ENCODE measurements at places on chromosomes 6 and 20.

- no peak for DNase-seq
Measured at GRCh38 chr20:5141615-5142014, 14.8 kb downstream of the CDS2 start.

DNA sequence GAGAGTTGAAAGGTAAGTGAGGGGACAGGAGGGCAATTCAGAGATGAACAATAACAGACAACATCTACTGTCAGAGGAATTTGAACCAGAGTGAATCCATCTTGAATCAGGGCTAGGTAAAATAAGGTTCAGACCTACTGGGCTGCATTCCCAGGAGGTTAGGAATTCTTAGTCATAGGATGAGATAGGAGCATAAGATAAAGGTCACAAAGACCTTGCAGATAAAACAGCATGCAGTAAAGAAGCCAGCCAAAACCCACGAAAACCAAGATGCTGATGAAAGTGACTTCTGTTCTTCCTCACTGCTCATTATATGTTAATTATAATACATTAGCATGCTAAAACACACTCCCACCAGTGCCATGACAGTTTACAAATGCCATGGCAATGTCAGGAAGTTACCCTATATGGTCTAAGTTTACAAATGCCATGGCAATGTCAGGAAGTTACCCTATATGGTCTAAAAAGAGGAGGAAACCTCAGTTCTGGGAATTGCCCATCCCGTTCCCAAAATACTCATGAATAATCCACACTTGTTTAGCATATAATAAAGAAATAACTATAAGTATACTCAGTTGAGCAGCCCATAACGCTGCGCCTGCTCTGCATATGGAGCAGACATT lies 248.5 kb downstream of the HAO1 start:
- no peak for DNase-seq

- DNase-seq: no peak
Measured at GRCh38 chr20:5586720-5587119, 163.5 kb upstream of the SHLD1 start.

GRCh38 chr6:42550277-42550676 lies 13.6 kb upstream of the UBR2 start:
- no peak for DNase-seq

- no peak for DNase-seq
Measured at GRCh38 chr6:123742626-123743025, 61.0 kb upstream of the NKAIN2 start.

DNA sequence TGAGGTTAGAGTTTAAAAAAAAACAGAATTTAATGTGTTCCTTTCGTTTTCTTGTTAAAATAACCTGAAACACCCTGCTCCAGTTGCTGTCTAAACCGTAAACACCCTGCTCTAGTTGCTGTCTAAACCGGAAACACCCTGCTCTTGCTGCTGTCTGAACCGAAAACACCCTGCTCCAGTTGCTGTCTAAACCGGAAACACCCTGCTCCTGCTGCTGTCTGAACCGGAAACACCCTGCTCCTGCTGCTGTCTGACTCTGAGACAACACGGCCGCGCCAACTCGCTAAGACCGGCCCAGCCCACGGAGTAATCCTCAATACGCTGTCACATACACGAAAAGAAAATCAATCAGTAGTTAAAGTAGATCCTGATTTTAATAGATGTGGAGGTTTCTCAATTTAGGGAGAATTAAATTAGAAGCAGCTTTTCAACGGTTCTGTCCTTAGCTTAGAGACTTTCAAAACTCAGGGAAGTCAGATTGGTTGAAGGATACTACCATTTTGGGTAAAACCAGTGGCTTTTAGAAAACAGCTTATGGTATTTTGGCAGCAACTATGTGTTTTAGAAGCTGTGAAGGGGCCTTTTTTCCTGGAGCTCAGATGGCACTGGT lies 98.3 kb downstream of the RAMACL start:
- peak; percentile 78 for DNase-seq

DNA sequence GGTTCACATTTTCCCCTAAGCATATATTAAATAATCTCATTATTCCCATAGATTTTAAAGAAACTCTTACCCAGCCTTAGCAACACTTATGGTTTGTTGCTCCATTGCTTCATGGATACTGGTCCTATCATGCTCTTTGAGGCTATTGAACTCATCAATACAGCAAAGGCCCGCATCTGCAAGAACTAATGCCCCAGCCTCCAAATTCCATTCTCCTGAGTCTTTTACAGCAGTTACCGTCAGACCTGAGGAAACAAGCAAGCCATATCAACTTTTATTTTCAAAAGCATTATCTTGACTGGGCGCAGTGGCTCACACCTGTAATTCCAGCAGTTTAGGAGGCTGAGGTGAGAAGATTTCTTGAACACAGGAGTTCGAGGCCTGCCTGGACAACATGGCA lies 37.7 kb upstream of the ASF1A start:
- DNase-seq: no peak

- no peak for DNase-seq
Measured at GRCh38 chr6:36220226-36220625, 23.7 kb downstream of the BRPF3 start.

DNA sequence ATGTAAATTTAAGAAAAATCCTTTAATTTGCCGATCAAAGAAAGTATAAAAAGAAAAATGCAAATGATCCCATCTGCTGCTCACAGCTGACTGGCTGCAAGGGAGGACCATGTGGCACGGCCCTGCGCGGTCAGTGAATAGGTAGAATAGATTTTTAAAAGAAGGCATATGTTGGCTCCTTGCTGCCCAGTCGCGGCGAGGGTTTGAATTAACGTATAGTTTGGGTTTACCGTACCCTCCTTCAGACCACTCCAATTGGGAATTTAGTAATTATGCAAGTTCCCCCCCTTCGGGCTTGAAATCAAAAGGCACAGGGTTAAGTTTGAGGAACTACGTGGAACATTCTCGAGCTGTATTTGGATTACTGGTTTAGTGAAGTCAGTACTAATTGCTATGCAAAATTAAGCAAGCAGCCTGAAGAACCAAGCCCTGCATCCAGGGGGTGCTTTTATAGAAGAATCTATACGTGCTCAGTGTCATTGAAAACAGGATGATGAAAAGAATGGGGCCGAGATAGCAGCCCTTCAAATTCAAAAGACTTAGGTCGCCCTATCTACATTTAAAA lies 1.1 kb upstream of the BEND3 start:
- peak; percentile 19 for DNase-seq

DNA sequence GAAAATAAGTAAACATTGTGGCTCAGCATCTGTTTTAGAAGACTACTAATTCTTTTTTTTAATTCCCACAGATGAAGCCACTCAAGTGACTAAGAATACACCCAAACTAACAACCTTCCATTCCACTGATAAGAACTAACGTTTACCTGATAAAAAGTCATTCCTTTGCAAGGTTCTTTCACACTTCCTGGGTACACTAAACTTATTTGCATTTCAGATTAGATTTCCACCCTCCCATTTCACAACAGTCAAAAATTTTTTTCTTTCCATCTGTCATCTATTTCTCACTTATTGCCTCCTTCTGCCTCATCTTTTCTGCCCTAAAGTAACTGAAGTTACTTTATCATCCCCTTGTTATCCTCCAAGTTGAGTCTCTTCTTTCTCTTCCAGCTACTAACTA lies 20.3 kb downstream of the MBOAT1 start:
- DNase-seq: no peak

GRCh38 chr6:88825856-88826255 lies 137.6 kb downstream of the RNGTT start:
- DNase-seq: no peak

DNA sequence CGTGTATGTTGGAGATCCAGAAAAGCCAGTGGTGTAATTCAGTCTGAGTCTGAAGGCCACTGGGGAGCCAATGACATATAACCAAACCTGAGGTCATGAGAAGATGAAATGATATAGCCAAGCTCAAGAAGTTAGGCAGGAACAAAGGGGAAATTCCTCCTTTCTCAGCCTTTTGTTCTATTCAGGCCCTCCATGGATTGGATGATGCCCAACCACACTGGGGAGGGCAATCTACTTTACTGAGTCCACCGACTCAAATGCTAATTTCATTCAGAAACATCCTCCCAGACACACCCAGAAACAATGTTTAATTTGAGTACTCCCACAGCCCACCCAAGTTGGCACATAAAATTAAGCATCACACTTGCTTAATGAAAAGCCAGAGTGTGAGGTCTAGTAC lies 183.6 kb downstream of the GJA1 start:
- DNase-seq: no peak

GRCh38 chr6:45681860-45682511 lies 304.3 kb upstream of the SUPT3H start:
- peak; percentile 56 for DNase-seq

DNA sequence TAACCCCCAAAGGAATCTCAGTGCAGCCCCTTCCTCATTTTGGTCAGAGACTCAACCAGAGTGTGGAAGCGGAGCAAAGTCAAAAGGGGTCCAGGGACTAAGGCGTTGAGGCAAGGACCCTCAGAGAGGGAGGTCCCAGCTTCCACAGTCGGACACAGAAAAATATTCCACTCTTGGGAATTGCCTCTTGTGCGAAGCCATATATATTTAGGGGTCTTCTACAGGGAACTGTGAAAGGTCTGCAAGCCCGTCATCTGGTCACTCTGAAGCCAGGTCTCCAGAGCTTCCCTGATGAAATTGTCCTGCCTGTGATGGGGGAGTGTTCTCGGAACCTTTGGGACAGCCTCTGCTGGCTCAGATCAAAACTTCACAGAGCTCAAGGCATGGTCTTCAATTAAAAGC lies 160.8 kb downstream of the TBXT start:
- no peak for DNase-seq

DNA sequence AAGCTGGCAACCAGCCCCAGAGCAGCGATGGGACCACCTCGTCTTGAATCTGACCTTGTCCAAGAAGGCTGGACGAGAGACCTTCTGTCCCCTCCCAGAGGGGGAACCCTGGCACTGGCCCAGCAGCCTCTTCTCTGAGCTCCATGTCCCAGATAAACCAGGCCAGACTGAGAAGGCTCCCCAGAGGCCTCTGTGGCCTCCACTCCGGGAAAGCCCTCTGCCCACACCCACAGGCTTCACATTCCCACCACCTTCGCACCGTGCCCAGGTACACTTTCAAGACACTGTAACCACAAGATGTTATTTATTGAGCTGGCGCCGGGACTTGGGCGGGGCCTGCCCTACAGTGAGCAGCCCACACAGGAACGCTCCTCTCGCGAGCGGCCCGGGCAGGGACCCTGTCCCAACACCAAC lies 33.2 kb downstream of the ADA start:
- peak; percentile 39 for DNase-seq

DNA sequence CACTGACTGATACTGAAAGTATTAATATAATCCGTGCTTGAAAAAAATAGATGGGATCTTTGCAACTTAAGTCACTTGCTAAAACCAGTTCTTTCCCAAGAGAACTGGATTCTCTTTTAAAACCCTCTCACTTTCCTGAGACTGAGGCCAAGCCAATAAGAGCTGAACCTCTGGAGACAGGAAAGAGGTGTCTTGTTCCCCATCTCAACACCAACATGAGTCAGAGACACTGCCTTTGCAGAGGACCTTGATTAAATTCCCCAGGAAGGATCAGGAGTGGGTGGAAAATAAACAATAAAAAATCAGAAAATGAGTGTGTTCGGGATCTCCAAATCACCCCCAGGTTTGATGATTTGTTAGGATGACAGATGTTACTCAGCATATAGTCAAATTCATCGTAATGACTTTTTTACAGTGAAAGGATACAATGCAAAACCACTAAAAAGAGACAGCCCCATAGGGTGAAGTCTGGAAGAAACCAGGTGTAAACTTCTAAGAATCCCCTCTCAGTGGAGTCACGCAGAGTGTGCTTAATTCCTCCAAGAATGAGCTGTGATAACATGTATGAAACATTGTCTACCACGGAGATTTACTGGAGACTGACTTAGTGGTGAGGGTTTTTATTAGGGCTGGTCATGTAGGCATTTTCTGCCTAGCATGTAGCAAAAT lies 122.8 kb upstream of the BEND3 start:
- no peak for DNase-seq

DNA sequence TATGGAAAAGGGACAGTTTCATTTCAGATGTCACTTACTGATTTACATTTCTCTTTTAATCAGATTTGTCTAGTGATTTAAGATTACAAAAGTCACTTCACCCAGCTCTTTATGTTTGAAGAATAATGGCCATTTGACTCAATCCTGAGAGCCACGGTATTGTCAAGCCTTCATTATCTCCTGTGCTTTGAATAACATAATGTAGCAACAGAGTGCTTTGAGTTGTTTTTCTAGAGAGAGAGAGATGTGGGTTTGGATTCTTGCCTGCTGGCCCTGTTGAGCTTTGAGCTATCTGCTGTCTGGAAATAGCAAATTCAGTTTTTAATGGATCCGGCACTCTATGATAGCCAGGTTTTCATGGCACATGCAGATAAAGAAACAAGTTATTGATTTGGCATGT lies 478.4 kb upstream of the SOX4 start:
- DNase-seq: no peak

- no peak for DNase-seq
Measured at GRCh38 chr6:29793036-29793356, 34.6 kb upstream of the HLA-G start.

GRCh38 chr6:20182926-20183521 lies 29.2 kb downstream of the MBOAT1 start:
- DNase-seq: no peak

GRCh38 chr6:141463237-141463977 lies 669.3 kb upstream of the GJE1 start:
- no peak for DNase-seq
